Epithelial cell of alveolus of lung (primary cell): ENCODE measurements at places on chromosomes 16 and 17. TPM values are rescaled to one million over a fixed set of nuclear protein-coding genes. Genes with fewer than 3 reads are reported as not detected.

The MT4 gene
- not detected in 2 replicates for total RNA-seq

The CPNE7 gene
- 20.0 and 46.3 TPM in 2 replicates for total RNA-seq

The MYH2 gene
- total RNA-seq: 1.8 TPM in 1 of 2 replicates, not detected in the other

The SEPTIN1 gene
- 0.32 TPM in 1 of 2 replicates, not detected in the other for total RNA-seq

The ALDH3A1 gene
- total RNA-seq: not detected in 2 replicates

The WWOX gene
- total RNA-seq: 5.3 and 27.4 TPM in 2 replicates

The PRR15L gene
- total RNA-seq: 0.26 TPM in 1 of 2 replicates, not detected in the other

The CLEC10A gene
- total RNA-seq: not detected in 2 replicates

The TBC1D3 gene
- total RNA-seq: not detected in 2 replicates

The CLEC3A gene
- total RNA-seq: not detected in 2 replicates

The CCDC182 gene
- not detected in 2 replicates for total RNA-seq
